Stimulated activated CD4-positive, alpha-beta T cell treated with anti-CD3 and anti-CD28 coated beads, Interleukin-12 subunit alpha, Interleukin-12 subunit beta, amount 100 ng/mL, for 4 hours (primary cell): ENCODE measurements at places on chromosomes 5 and 9.

GRCh38 chr5:123874600-123875201 lies 362.7 kb downstream of the CSNK1G3 start:
- DNase-seq, result no peak

GRCh38 chr9:38089387-38090165 lies 20.5 kb upstream of the SHB start:
- no peak for DNase-seq

DNA sequence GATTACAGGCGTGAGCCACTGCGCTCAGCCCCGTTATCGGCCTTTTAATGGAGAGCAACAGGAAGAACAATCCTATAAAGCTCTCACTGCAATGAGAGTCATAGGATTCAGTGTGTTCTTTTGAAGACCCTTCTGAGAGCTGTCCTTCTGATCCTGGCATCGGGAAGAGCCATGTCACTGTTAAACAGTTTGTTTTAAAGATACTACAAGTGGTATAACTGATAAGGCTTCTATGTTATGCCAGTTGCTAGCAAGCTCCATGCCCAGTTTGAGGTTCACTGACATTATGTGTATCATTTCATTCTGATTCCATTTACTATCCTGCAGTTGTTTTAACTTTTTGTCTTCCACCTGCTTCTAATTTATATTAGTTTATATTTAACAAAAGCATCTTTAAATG lies 55.8 kb downstream of the GNAQ start:
- no peak for DNase-seq

DNA sequence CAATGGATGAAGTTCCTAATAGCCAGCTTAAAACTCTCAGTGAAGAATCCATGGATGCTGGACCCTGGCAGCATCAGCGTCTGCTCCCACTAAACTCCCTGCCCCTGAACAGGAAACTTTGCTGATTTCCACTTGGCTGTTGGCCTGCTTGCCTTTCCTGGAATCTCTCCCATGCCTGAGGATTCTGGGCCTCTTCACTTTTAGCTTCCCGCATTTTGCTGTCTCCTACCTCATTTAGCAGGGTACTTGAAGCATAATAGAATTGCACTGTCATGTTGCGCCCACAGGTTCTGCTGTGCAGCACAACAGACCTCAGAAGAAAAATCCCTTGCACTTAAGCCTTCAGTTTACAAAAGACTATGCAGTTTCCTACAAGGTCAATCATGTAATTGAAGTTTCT lies 127.6 kb downstream of the DROSHA start:
- DNase-seq, result no peak

DNA sequence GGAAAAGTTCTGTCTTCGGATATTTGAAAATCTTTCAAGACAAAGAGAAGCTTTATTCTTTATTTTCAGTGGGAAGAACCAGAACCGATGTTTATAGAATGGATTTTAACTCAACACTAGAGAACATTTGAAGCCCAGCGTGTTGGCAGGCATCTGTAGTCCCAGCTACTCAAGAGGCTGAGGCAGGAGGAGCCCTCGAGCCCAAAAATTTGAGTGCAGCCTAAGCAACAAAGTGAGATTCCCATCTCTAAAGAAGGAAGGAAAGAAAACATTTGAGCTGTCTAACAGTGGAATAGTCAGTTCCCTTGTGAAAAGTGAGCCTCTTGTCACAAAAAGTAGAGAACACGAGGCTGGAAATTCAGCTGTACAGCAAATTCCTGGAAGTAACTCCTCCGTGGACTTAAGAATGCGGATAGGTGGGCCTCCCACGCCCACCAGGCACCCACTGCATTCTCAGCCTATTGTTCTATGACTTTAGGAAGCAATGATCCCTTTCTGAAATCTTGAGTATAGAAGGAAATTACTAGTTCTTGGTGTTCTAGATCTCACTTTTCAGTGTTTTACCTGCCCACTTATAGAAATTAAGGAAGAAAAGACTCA lies 2.3 kb upstream of the PTPDC1 start:
- no peak for DNase-seq

GRCh38 chr9:89926167-89926566 lies 321.4 kb downstream of the GADD45G start:
- DNase-seq, result no peak

GRCh38 chr5:82358457-82358856 lies 80.3 kb upstream of the RPS23 start:
- no peak for DNase-seq

GRCh38 chr5:136056336-136056735 lies 27.5 kb downstream of the TGFBI start:
- DNase-seq, result no peak
